Activated T-helper 1 cell treated with anti-CD3 and anti-CD28 coated beads, Interleukin-12 subunit alpha, Interleukin-12 subunit beta, Interleukin-2, Interleukin-4 antibody, amounts not matched to agents 30 ng/mL and 10 ng/mL and 1 ng/mL, durations not matched to agents 14 hours and 24 hours and 36 hours (primary cell): ENCODE measurements at places on chromosomes 1 and 21. TPM values are rescaled to one million over a fixed set of nuclear protein-coding genes. Genes with fewer than 3 reads are reported as not detected.

VWA5B1 gene
- total RNA-seq = 0.05 TPM in 1 of 2 replicates, not detected in the other

DNA sequence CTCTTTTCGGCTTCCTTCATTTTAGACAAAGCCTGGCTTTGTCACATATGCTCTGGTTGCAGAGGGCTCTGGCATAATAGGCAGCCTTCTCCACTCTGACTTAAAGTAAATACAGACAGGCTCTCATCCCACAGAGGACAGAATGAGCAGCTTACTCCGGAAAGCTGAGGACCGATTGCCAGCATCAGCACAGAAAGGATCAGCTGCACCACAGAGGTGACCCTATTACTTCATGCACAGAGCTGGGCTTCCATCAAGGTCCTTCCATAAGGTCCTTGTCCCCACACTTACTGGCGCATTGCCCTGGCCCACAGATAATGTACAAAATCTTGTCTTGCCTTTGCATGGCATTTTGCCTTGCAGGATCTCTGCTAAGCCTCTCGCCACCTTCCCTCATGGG is 67.6 kb downstream of the SEC16B start:
- no peak for DNase-seq

ARMH1 gene
- 95.3 and 99.8 TPM in 2 replicates for total RNA-seq

DNA sequence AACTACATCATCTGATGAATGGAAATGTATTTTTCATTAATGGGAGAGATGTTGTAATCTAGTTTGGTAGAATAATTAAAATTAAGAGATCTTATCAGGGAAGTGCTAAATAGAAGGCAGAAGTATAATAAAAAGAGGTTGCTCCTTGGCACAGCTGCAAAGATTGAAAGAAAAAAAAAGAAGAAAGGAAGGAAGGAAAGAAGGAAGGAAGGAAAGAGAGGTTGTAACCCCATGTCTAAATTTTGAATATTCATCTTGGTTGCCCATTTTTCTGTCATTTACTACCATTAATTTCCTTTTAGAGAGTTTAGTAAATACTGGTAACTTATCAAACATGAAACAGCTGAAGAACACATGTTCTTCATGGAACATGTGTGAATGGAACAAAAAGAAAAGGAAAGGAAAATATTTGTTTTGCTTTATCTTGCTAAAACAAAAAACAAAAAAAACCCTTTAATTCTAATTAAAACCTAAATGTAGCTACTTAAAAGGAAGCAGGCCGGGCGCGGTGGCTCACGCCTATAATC is 10.5 kb upstream of the MDM4 start:
- no peak for DNase-seq

LCE1E gene
- total RNA-seq = not detected in 2 replicates

- no peak for DNase-seq
Observed at GRCh38 chr1:46362158-46362557, 21.6 kb downstream of the NSUN4 start.

- DNase-seq = no peak
Observed at GRCh38 chr1:233916706-233917105, 12.2 kb downstream of the SLC35F3 start.

- DNase-seq = no peak
Observed at GRCh38 chr1:25772692-25773245, 27.2 kb upstream of the SELENON start.
